ENCODE measurements at places on chromosomes 4 and X.

DNA sequence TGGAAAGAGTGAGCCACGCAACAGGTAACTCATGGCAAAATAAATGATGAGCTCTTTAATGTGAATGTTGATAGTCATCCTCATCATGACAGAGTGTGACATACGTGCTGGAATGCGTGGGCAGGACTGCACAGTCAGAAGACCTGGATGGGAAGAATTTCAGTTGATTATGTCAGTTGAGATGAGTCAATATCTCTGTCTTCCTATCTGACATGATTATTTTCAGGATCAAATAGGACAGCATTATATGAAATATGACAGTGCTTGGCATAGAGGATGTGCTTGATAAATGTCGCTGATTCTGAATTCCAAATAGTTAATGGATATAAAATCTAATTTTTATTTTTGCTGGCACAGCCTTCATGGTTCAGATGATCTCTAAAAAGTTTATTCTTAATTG is 95.1 kb downstream of the IL15 start:
- DNase-seq, result no peak

DNA sequence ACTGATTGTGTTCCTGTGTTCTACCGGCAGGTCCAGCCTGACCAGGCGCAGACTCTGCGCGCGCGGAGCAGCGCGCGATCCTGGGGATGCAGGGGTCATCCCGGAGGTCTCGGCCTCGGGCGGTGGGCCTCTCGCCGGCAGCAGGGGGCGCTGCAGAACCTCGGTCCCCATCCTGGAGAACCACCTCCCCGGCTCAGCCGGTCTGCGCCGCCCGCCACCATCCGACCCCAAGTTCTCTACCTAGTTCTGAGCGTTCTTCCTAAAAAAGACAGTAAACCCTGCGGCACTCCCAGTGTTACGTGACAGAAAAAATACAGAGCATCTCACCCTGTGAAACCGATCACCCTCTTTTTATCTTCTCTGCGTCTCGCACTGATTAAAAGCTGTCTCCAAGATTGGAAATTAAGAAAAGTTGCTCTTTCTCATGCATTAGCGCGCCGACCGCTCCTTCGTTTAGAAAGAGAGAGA is 1.6 kb downstream of the TRPC3 start:
- peak; percentile 66 for DNase-seq

DNA sequence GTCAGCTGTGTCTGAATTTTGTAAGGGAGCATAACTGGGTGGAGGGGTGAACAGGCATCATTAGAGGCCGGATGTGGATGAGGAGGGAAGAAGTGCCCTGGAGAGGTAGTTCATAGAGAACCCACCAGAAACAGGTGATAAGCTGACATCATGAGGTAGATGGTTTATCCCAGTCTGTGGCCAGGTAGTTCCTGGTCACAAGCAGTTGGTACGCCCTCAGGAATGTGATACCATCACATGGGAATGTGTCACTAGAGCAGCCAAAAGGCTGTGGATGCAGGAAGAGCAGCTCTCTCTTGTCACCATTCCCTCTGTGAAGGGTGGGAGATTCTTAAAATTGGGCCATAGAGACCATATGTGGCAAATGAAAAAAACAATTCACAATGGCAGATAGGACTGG is 21.9 kb downstream of the MSN start:
- DNase-seq, result no peak

DNA sequence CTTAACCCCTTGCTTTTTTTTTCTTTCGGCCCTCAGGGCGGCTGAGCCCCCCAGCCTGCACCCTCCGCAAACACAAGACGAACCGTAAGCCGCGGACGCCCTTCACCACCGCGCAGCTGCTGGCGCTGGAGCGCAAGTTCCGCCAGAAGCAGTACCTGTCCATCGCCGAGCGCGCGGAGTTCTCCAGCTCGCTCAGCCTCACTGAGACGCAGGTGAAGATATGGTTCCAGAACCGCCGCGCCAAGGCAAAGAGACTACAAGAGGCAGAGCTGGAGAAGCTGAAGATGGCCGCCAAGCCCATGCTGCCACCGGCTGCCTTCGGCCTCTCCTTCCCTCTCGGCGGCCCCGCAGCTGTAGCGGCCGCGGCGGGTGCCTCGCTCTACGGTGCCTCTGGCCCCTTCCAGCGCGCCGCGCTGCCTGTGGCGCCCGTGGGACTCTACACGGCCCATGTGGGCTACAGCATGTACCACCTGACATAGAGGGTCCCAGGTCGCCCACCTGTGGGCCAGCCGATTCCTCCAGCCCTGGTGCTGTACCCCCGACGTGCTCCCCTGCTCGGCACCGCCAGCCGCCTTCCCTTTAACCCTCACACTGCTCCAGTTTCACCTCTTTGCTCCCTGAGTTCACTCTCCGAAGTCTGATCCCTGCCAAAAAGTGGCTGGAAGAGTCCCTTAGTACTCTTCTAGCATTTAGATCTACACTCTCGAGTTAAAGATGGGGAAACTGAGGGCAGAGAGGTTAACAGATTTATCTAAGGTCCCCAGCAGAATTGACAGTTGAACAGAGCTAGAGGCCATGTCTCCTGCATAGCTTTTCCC is 3.4 kb downstream of the MSX1 start:
- DNase-seq, result no peak

DNA sequence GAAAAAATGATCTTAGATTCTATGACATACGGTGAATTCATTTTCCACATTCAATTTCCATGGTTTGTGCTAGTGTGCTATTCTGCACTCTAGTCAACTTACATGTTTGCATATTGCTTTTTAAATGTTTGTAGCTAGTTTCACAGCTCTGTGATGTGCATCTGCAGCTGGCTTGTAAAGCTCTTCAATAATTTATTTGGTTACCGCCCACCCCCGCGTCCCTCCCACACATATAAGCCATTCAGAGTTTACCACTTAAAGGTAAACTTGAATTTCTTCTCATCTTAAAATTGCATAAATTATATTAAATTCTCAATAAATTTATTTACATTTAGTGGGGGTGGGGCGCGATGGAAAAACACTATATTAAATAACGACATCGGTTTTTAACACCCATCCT is 291 bp upstream of the NBDY start:
- peak; percentile 11 for DNase-seq

DNA sequence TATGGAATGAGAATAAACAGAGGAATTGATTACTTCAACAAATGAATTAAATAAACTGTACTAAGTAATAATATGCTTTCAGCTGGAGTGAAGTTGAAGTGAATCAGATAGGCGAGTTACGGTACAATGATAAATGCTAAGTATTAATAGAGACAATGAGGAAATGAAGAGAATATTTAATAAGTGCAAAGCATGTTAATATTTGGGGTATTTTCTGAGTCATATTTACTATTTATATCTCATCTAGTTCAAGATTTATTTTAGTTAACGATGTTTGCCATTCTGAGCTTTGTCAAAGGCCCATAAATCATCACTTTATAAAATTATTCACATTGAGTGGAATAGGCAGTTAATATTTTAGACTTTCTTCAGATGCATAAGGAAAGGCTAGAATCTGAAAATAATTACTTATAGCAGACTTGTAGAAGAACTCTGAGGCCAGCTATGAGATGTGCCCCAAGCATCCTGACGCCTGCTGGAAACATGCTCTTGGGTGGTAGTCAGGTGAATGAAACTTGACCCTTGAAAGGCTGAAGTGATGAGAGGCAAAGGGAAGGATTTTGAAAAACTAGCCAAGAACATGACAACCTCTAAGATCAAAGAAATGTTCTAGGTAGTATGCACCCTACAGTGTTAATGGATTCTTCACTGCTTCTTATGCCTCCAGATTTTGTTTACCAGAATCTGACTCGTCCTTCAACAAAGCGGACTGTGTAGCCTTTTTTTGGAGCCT is 133.8 kb upstream of the STIM2 start:
- DNase-seq, result no peak

GRCh38 chr4:105343146-105343931 is 130.5 kb downstream of the PPA2 start:
- DNase-seq, result no peak

DNA sequence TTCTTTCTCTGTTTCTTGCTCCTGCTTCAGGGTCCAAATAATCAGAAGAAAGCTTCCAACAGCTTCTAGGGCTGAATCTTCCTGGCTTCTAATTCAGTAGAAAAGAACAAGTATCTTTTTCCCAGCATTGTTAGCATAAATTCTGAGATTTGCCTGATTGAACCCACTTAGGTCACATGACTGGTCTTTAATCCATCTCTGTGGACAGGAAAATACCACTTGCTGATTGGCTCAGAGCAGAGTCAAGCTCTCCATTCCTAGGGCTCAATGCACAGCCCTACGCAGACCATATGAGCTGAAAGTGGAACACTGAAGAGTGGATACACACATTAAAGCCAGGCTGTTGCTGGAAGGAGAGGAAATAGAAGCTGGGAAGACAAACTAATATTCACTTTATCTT is 99.6 kb upstream of the RPL34 start:
- no peak for DNase-seq

DNA sequence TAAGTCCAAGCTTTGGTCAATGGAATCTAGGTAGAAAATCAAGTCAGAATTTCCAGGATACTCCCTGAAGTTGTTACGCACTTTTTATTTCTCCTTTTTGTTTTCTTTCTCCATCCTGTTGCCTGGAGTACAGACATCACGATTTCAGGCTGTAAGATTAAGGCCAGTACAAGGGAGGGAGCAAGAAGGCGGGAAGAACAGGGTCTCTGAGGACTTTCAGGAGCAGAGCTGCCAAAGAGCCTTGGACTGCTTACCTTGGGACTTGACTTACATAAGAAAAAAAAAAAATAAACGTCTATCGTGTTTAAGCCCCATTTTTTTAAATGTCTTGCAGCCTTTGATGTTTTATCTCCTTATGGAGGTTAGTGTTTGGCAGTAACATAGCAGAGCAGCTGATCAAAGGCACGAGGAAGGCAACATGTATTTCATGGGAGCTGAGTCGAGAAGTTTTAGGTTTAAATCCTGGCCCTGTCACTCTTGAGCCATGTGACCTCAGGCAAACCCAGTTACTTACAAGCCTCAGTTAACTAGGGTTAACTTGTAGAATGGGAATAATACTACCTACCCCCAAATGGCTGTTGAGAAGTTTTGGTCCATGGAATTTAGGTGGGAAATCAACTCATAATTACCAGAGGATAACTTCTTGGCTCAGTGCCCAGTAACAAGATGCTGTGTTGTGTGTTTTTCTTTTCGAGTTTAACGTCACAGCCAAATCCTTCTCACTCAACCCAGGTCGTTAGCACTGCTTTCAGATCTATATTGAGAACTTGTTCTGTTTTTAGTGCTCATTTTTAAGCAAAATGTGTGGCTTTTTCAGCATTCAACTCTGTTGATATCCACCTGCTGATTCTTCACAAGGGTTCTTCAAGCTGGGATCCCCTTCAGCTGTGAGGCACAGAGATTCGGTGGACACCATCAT is 106.8 kb downstream of the CLNK start:
- no peak for DNase-seq

- no peak for DNase-seq
Observed at GRCh38 chr4:186068581-186069348, at the start of gene TLR3. TSS of gene TLR3 (plus strand) at chr4:186069156. CDS start at chr4:186076620, 7,464 bp downstream.

DNA sequence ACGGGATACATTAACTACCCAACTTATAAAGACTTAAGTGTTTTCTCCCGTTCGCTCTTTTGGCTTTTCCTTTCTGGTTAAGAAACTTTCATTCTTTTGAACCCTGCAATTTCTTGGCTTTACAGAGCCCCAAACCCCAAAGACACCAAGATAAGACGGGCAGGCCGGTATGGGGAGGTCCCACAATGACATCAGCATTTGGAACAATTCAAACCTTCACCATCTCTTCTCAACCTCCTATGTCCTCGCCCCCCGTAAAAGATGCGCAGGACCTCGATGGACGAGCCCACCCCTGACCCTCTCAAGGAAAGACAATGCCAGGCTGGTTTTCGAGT is 999 bp downstream of the ZNF518B start:
- DNase-seq, result no peak

GRCh38 chr4:79431839-79432238 is 23.8 kb upstream of the GK2 start:
- DNase-seq, result no peak

DNA sequence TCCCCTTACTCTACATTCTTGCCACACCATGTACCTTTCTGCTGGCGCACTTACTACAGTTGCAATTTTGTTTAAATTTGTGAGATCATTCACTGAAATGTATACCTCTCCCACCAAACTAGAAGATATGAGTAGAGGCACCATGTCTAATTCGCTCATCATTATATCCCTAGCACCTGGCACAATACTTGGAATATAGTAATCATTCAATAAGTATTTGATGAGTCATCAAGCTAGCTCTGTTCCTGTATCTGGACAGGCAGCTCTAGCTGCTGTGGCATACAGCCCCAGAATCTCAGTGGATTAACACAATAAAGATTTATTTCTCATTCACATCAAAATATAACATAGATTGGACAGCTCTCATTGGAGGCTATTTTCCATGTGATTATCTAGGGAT is 245.9 kb downstream of the IDS start:
- DNase-seq, result no peak

- no peak for DNase-seq
Observed at GRCh38 chrX:69424161-69424560, 80.0 kb upstream of the NALF2 start.

DNA sequence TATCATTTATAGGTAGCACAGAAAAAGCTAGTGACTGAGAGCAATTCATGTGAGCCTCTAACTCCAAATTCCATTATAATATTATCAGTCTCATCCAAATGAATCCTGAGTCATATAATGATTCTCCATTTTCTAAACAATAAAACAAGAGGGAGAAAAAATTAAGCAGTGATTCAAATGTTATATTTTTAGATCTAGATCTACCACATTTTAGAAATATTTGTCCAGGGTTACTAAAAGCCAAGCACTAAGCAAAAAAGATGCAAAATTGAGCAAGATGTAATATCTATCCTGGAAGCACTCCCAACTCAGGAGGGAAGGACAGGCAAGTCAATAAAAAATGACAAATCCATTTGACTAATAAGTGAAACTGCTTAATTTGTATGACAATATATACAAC is 172.8 kb downstream of the FBXW7 start:
- DNase-seq, result no peak

GRCh38 chrX:48083212-48083611 is 11.8 kb upstream of the ZNF630 start:
- DNase-seq, result peak; percentile 46

DNA sequence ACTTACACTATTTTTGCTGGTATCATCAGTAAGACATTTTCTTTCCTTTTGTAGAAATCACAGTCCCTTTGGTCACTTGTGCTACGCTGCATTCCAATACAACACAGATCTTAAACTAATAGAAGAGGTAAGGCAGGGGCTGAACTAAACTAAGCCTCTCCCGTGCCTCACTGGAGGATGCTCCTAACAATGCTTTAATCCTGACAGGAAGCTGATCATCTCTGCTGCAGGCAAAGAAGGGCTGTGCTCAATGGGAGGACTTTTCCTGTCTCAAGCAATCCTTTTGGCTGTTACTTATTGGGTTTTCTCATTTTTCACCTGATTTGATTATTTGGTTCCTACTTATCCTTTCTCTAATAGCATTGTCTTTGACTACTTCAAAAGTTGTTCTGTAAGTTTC is 583.1 kb downstream of the INPP4B start:
- DNase-seq, result no peak
